EH (cell line): ENCODE measurements at places on chromosomes 16 and 17.

DNA sequence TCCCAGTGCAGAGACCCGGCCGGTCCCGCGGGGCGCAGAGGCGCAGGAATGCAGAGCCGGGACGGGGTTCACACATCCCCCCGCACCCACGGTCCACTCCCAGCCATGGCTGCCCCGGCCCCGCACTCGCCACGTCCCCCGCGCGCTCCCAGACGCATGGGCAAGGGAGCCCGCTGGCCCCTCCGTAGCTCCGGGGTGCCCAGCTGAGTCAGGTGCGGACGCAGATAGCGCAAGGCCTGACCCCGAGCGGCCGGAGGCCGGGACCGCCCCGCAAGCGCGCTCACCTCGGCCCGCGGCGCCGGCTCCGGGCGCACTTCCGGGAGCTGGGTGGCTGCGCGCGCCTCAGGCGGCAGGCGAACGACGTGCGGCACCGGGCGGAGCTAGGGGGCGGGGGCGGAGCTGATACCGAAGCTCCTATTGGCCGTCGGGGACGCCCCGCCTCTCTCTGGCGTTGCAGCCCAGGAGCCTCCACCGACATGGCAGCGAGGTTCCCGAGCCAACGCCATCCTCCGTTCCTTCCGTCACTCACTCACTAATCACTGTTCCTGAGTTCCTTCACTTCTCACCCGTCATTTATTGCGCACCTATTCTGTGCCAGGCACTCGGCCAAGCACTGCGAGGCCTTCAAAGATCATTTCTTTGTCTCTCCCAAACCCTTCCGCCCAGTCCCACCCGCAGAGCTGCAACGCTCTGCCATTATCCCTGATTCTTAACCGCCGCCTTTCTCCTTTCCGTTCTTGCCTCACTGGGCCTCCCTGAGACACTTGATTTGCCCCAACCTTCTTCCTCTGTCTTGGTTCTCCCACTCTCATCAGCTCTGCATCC lies at the start of gene ZNF18:
Gene ZNF18, minus strand, starts transcription at position 329 of the 825 bp plus-strand sequence. CDS start 4,646 bp downstream, outside the sequence.
- peak; percentile 95 for DNase-seq

DNA sequence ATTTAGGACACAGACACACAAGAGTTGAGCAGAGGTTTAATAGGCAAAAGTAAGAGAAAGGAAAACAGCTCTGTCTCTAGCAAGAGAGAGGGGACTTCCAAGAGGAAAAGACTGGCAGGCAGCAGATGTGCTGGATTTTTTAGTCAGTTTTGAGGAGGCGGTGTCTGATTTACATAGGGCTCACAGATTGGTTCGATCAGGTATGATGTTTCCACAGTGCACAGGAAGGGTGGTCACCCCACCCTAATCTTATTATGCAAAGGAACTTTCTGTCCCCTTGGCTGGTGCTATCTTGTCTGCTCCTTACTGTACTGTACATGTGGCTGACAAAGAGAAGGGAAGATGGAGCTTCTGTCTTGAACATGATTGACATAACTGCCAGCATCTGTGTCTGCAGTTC lies 25.3 kb downstream of the BFAR start:
- DNase-seq: no peak

- peak; percentile 53 for DNase-seq
Observed at GRCh38 chr17:15654886-15655561, 29.1 kb downstream of the TRIM16 start.

GRCh38 chr16:30005341-30006094 lies 5.3 kb downstream of the DOC2A start:
- peak; percentile 57 for DNase-seq

DNA sequence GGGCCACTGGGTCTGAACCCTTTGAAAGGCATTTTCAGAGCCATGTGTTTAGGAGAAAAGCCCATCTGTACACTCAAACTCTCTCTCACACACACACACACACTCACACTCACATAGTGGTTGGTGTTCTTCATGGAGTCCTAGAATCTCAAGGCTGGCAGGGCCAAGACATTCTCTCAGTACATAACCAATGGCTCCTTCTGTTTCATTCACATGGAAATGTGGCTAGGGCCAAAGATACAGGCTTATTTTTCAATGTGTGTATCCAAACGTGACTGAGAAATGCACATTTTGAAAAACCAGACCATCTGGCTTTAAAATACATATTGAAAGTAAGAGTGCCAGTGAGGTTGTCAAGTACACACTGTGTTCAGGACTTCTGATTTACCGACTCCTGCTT lies 59.0 kb upstream of the SALL1 start:
- DNase-seq: no peak

DNA sequence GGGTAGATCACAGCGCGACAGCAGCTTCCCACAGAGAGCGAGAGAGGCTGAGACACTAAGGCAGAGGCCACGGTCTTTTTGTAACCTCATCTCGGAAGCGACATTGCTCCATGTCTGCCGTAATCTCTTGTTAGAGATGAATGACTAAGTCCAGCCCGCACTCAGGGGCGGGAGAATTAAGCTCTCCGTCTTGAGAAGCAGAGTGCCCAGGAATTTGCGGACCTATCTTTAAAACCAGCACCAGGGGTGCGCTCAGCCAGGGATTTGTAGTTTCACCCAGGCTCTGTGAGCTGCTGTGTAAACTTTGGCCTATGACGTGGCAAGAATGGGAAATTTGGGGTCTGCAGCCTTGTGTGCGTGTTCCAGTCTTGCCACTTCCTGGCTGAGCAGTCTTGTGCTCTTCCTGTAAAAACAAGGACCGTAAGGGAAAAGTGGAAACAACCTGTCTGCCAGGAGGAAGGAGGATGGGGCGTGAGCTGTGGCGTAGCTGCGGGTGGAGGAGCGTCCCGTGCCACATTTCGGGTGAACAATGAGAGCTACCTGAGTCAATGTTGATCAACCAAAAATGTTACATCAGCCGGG lies 16.0 kb upstream of the JPH3 start:
- no peak for DNase-seq

- DNase-seq: no peak
Observed at GRCh38 chr17:34399725-34400124, 36.7 kb upstream of the CCL1 start.

GRCh38 chr17:42659079-42659931 lies at the start of gene TUBG2:
TSS of gene TUBG2 (plus strand) at chr17:42659284. CDS start at chr17:42659504, 220 bp downstream.
- DNase-seq: peak; percentile 91

DNA sequence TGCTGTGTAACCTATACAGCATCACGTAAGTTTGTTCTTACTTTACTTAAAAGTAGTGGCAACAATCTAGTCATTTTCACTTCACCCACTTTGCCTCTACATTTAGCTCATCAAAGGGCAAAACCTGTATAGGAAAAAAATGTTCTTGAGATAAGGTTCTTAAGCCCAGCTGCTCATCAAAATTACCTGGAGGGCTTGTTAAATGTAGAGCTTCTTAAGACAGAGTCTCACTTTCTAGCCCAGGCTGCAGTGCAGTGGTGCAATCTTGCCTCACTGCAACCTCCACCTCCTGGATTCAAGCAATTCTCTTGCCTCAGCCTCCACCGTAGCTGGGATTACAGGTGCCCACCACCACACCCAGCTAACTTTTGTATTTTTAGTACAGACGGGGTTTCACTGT lies 38.2 kb upstream of the TMEM97 start:
- no peak for DNase-seq

DNA sequence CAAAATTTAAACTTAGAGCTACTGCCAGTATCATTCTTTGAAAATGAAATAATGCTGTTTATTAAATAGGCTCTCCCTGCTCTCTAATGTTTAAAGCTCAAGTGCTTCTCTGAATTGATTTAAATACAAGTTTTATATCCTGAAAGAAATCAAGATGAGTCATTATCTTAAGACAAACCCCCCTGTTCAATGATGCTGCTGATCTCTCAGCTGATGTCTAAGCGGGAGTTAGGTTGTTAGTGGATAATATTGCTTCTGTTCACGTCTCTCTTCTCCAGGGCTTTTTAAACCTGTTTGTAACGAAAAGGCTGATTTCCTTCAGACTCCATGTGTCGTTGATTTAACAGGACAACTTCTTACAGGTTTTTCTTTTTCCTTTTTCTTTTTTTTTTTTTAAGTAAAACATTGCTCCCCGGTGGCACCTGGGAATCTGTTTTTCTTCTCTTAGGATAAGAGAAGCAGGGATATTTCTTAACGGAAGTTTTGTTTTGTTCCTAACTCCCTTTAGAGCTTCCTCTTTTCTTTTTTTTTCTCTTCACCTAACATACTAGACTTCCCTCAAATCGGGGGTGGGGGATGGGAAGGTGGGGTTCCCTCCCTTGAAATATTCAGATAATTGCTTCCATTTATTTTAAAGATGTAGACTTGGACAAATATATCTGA lies 807 bp upstream of the LYRM9 start:
- no peak for DNase-seq

DNA sequence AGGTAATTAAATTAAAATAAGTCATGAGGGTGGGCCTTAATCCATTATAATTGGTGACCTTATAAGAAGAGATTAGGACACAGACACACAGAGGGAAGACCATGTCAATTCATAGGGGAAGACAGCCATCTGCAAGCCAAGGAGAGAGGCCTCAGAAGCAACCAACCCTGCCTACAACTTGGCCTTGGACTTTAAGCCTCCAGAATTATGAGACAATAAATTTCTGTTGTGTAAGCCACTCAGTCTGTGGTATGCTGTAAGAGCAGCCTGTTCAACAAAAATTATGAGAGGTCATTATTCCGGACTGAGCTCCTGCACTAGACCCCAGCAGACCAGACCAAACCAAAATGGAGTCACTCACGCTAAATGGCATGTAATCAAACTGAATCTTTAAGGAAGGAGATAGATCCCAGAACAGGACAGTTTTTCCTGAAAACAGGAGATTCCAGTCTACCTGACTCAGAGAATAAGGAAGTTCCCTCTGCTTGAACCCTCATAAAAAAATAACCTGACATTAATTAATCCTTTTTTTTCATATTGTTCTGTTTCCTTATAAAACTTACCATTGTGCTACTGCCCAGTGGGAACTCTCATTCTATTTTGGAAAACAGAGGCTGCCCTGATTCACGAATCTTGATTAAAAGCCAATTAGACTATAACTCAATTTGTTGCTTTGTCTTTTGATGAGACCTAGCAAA lies 74.3 kb downstream of the DNAH3 start:
- no peak for DNase-seq

DNA sequence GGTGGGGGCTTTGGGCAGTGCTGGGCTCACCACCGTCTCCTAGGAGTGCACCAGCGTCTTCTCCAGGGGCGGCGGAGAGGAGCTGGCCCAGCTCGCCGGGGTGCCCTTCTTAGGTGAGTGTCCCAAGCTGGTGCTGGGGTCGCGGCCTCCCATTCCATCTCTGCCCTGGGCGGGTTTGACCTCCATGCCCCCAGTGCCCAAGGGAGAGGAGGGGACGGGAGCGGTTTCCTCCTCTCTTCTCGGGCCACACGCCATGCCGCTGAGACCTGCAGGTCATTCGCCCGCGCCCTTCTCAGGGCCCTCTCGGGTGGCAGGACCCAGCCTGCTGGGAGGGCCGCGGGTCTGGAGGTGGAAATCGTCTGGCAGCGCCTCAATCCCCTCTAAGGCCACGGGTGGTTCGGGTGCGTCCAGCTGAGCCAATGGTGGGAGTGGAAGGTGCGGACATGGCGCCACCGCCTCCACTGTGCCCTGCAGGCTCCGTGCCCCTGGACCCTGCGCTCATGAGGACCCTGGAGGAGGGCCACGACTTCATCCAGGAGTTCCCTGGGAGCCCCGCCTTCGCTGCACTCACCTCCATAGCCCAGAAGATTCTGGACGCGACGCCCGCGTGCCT lies 5.3 kb downstream of the IGFALS start:
- DNase-seq: no peak

GRCh38 chr17:79985361-79985942 lies 50.2 kb downstream of the TBC1D16 start:
- no peak for DNase-seq

DNA sequence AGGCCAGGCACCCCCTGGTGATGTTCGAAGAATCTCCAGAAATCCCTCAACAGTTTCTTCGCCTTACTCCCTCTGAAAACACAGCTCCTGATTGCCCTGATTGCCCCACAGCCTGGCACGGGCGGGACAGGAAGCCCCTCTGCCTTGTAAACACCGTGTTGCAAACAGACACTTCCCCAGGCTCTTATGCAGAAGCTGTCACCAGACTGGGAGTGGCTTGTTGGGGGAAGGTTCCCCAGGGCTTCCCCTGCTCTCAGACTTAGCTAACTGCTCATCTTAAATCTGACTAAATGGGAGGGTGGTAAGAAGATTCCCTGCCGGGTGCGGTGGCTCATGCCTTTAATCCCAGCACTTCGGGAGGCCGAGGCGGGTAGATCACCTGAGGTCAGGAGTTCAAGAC lies 11.2 kb downstream of the PIK3R5 start:
- DNase-seq: no peak

DNA sequence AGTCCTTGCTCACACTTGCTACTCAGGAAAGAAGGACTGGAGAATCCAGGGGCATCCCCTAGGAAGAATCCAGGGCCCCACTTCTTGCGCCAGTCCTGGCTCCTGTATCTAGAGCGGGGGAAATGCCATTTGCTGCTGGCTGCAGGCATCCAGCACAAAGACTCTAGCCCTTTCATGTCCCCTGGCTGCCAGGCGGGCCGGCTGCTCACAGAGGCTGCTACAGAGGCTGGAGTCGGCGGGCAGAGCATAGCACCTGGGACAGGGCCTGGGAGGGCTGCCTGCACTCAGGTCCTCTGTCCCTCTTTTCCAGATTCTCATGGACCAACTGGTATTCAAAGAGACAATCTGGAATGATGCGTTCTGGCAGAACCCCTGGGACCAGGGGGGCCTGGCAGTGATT lies 13.8 kb downstream of the SMIM5 start:
- DNase-seq: no peak

DNA sequence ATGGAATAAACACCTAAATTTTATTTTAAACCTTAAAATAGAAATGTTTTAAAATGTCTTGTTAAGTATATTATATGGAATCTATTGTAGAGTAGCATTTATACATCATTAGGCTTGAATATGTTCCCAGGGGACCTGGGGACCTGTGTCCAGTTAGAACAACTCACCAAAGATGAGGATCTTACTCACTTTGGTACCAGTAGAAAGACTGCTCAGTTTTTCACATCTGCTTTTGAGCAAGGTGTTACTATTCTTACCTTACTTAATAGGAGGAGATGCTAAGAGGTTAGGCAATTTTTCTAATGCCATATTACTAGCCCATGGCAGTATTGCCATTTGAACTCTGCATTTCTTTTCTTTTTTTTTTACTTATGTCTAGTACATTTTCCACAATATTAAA lies 14.7 kb downstream of the STXBP4 start:
- DNase-seq: no peak

GRCh38 chr17:81513753-81514488 lies 1.3 kb upstream of the ACTG1 start:
- peak; percentile 82 for DNase-seq
